Colonic mucosa (tissue), 4 donors: ENCODE measurements at places on chromosomes 3 and 15. TPM values are rescaled to one million over a fixed set of nuclear protein-coding genes. Genes with fewer than 3 reads are reported as not detected.
A peak's percentile ranks its signal among the peaks of the same experiment; 100 is the strongest.

GRCh38 chr15:48373821-48374451 is 42.7 kb downstream of the DUT start:
- no peaks in the 10 kb centered on the region for H3K4me1 ChIP-seq
- no peak for DNase-seq
- no peaks in the 10 kb centered on the region for H3K36me3 ChIP-seq
- H3K27ac ChIP-seq: no peak overlapping the region

Gene ISLR
- total RNA-seq: 8.5 TPM

DNA sequence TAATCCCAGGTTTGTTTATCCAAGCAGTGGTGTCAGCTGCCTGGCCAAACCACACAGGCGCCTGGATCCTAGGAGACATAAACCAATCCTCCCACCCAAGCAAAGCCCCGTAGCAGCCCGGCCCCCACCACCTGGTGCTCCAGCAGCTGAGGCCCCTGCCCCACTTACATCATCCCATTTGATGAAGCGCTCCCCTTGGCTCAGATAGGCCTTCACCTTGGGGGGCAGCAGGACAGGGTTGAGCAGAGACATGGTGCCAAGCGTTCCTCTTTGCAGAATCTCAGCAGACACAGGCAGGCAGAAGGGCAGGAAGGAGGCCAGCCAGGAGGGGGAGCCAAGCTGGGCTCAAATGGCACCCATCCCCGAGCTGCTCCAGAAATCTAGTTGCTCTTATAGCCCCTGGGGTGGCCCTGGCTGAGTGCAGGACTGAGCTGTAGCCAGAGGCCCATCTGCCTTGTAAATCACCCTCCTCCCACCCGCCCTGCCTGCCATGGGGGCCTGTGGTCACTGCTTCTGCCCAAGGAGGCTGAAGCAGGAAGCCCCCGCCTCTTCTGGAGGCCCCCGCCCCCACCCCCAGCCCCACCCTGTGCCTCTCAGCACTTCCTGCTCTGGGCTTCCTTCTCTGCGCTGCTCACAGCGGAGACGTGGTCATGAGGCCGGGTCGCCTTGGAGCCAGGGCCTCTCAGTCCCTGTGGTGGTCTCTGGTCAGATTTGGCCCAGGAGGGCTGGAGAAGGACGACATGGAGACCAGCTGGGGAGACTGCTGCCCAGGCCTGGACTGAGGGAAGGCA is at the start of gene PLCB2:
TSS of gene PLCB2 (minus strand) at position 515 of the 791 bp plus-strand sequence. CDS start at position 252, 263 bp downstream.
- H3K36me3 ChIP-seq: no peaks in the 10 kb centered on the region
- DNase-seq: peak; percentile 49
- no peaks in the 10 kb centered on the region for H3K4me1 ChIP-seq
- H3K27me3 ChIP-seq: no peaks in the 10 kb centered on the region

Gene ZBTB20
- 12.7 TPM for total RNA-seq

GRCh38 chr15:74579001-74579400 is 36.6 kb upstream of the CLK3 start:
- H3K4me1 ChIP-seq: no peaks in the 10 kb centered on the region
- H3K27ac ChIP-seq: no peak overlapping the region
